CD4-positive, alpha-beta T cell treated with Interleukin-4 for 1 hour (primary cell): ENCODE measurements at places on chromosomes 3 and 15.

DNA sequence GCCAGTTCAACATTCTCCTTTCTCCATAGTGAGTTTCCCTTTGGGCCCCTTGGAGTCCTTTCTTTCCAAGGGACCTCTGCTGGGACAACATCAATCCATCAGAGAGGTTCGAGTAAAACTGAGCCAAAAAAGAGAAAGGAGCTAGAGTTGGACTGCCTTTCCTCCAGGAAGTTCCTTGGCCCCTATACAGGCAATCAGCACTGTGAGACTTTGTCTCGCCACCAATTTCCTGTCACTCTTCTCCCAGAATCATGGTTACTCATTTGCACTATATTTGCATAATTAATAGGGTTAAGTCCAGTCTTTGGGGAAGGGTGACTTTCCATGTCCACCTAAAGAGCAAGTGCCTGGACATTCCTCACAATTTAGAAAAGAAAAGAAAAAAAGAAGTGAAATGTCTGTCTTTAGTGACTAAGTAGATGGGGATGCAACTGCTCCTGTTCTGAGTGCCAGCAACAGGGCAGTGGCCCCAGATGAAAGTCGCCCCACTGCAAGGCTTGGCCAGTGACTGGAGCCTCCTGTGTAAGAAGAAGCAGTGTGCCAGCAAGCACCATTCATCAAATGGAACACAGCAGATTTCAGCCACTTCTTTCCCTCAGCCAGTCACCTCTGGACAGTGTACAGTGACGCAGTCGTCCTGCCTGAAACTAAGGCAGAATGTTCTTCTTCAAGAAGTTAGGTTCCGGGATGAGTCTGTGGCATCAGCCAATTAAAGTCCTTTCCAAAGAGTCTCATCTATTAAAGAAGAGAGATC lies 91.6 kb downstream of the FSIP1 start:
- DNase-seq, result no peak

- DNase-seq, result no peak
Measured at GRCh38 chr3:135076341-135076740, 281.3 kb downstream of the EPHB1 start.

DNA sequence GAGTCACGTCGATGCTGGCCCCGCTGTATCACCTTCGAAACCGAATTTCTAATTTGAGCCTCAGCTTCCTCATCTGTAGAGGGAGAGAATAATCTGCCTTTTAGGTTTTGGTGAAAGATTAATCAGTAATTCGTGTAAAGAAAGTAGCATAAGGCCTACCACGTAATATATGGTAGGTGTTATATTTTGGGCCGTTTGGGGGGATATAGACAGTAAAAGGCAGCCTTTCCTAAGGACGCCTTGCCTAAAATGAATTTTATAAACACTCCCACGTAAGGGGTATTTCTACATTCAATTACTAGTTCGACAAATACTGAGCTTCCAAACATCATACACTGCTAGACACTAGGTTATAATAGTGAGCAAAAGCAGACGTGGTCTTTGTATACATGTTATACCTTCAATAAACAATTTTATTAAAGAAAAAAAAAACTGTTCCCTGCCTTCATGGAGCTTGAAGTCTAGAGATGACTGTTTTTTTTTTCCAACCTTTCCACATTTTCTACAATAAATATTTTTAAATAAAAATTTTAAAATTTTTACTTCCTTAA lies 737 bp downstream of the JAGN1 start:
- no peak for DNase-seq

DNA sequence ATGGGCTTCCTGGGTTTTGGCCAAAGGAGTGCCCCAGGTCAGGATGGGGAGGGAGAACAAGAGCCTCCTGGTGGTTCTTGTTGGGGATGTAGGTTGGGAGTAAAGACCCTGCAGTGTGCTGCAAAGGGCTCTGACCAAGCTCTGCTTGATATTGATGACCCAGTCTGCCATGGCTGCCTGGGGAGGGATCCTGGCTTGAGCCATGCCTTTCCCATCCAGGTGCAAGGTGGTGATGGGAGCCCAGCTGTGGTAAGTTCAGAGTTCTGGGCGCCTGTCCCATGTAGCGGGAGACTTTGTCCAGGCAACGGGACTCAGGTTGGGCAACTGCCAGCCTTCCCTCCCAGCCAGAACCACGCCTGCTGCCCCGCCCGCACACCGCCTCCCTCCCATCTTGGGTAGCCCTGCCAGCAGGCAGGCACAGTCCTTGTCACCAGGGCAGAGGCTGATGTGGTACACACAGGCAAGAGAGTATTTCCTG lies 2.6 kb downstream of the GNAI2 start:
- DNase-seq, result peak; percentile 25

DNA sequence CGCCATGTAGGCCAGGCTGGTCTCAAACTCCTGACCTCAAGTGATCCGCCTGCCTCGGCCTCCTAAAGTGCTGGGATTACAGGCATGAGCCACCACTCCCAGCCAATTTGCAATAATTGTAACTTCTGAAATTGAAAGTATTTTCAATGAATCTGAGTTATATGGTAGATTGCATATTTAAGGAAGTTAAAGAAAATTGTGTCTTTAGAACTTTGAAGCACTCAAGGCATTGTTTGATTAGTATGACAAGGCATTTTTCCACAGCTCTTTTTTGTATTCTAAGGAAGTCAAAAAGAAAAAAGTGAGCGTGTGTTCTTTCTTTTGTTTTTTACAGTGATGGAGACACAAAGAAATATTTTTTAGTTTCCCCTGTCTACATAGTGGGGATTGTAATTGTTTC lies 15.7 kb upstream of the RPLP1 start:
- DNase-seq, result no peak

DNA sequence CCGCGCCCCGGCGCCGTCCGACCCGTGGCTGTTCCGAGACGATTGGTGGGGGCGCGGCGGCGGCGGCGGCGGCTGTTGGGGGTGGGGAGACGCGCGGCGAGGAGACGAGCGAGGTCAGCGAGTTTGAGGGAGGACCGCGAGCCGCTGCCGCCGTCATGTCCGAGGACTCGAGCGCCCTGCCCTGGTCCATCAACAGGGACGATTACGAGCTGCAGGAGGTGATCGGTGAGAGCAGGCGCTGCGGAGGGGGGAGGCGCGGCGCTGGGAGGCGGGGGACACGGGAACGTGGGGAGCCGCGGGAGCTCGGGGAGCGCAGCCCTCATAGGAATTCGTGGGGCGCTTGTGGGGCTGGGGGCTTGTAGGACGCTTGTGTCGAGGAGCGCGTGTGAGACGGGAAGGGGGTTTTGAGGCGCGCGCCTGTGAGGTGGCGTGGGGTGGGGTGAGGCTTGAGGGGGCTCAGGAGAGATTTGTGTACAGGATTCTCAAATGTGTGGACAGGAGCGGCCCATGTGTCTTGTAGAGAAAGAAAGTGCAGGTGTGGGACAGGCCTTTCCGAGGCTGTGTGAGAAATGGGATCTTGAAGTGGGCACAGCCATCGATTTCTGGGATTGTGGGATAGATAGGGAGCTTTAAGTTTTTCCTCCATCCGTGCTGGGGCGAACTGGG lies 518 bp downstream of the OXSR1 start:
- DNase-seq, result no peak

DNA sequence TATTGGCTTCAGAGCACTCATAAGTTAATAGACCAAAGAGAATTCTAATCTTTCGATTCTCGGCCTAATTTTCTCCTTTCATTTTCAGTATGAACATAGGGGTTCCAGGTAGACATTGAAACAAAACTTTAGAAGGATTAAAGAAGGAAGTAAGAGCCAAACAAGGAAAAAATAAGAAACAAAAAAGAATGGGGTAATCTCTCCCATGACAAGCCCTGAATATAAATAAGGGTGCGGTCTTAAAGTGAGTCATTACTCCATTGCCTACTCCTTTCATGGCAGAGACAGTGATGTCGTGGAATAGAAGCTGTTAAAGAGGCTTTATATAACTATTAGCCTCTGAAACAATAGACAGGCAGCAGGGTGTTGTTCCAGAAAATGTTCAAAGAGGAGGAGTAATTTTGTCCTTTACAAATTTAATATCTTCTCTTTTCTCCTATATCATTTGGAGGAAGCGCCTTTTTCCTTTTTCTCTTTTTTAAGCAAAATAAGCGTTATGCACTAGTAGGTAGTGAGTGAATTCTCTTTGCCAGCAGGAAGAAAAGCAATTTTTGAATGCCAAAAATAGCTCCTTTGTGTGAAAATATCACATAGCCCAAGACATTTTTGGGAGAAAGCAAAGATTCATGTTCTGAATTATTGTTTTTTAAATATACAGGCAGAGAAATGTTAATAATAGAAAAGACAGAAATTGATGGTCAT lies 607.9 kb upstream of the KCNMB2 start:
- DNase-seq, result no peak

GRCh38 chr3:179272385-179272784 lies 21.5 kb upstream of the KCNMB3 start:
- no peak for DNase-seq

- no peak for DNase-seq
Measured at GRCh38 chr15:79329171-79329611, 18.3 kb downstream of the TMED3 start.

GRCh38 chr3:42830437-42831320 lies 21.4 kb downstream of the ACKR2 start:
- peak; percentile 6 for DNase-seq

DNA sequence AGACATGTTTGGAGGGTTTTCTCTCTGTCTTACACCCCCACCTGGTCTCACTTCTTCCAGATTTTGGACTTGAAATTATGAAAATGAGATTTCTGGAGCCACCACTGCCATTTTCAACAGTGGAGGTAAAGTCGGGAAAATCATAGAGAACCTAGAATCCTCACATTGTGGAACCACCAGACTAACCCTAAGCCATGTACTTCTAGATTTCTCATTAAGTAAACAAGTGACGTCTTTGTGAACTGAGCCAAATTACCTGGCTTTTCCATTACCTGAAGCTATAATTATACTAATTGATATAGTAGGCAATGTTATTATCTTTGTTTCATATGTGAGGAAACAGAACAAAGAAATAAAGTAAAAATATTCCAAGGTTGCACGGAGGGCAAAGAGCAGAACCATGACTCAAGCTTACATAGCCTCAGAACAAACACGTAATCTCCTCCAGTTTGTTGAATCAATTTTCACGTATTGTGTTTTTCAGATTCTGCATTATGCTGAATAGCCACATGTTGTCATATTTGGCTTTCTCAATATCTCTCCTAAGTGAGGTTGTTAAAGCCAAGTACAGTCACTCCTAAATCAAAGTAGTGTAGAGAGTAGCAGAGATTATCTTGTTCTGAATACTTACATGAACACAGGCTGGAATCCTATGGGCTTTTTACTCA lies 101.3 kb upstream of the CMC1 start:
- no peak for DNase-seq

GRCh38 chr3:73204841-73205240 lies 143.4 kb downstream of the EBLN2 start:
- no peak for DNase-seq

GRCh38 chr3:17833786-17834559 lies 91.5 kb upstream of the TBC1D5 start:
- DNase-seq, result no peak

- DNase-seq, result no peak
Measured at GRCh38 chr15:79932447-79932846, 35.6 kb upstream of the MTHFS start.

DNA sequence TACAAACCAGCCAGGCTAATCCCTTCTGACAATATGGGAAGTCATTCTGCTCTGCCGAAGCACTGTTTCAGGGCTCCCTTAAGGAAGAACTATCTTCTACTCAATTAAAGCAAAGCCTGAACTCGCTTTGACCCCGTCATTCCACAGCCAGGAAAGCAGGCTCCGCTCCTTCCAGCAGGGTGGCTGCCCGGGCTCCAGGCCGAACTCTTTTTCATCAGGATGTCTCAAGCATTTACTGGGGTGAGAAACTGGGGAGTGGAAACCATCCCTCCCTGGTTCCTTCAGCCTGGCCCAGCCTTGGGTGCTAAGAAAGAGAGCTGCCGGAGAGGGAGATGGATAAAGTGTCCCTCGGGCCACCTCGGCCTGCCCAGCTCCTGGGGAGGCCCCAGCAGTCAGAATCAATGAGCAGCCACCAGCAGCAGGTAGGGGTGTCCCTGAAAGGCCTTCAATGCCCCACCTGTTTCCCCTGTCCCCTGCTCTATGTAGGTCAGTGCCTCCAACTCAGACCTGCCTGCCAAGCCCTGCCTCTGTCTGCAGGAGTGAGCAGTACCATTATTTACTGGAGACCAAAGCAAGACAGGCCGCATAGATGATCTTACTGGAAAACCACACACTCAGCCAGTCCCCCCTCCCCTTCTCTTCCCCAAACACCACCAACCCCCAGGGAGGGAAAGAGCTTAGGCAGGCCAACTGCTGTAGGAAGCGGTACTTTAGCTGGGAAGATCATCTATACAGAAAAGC lies 225.6 kb upstream of the TLE3 start:
- no peak for DNase-seq

DNA sequence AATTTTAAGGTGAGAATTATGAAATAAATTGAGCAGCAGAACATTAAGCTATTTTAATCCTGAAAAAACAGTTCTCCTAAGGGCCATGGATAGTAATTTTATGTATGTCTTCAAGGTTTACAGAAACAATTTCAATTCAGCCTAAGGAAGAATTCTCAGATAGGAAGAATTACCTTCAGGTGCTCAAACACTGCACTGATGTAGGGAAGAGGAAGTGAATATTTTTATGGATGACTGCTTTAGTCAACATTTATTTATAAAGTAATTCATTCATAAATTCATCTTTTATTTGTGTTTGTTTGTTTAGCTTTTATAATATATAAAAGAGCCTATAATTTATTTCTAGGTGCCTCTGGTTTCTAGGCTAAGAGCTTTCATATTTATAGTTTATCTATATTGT lies 620.7 kb downstream of the NAALADL2 start:
- DNase-seq, result no peak

DNA sequence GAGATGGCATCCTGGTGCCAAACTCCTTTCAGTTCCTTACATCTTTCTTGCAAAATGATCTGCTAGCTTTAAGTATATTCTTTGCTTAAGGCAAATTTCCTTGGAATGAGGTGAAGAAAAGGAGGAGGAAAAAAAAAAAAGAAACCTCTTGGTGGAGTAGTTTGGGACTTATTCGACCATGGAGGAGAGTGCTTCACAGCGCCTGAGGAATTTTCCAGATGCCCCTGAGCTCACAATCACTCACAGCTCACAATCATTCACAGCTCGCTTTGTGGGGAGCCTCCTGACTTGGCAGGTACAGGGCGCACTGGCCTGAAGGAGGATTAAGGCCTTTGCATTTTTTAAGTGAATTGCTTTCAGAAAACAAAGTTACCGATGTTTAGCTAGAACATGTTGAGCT lies 53.9 kb downstream of the BOC start:
- DNase-seq, result no peak

GRCh38 chr3:139601191-139601961 lies 61.8 kb upstream of the RBP1 start:
- DNase-seq, result no peak

- DNase-seq, result no peak
Measured at GRCh38 chr3:11815111-11815510, 31.6 kb downstream of the TAMM41 start.

- no peak for DNase-seq
Measured at GRCh38 chr15:79804838-79805237, 92.0 kb downstream of the MTHFS start.

DNA sequence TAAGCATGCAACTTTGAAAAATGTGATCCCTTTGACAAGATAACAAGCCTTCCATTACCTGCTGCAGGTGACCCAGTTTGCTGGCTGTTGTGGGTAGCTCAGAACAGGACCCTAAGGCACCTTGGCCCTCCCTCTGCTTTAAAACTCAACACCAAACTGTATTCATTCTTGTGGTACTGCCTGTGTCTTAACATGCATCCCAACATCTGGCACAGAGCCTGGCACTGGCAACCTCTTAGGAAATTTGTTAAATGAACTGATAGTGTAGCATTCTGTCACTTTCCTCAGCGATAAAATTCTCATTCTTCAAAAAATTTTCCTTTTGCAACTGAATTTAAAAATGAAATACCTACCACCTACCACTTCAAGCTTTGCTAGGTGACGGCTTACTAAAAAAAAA lies 287.3 kb upstream of the ADAMTS9 start:
- no peak for DNase-seq
